ENCODE measurements at places on chromosomes 4 and X.

GRCh38 chr4:9765091-9765490 lies 16.3 kb upstream of the DRD5 start:
- peak; percentile 32 for DNase-seq

DNA sequence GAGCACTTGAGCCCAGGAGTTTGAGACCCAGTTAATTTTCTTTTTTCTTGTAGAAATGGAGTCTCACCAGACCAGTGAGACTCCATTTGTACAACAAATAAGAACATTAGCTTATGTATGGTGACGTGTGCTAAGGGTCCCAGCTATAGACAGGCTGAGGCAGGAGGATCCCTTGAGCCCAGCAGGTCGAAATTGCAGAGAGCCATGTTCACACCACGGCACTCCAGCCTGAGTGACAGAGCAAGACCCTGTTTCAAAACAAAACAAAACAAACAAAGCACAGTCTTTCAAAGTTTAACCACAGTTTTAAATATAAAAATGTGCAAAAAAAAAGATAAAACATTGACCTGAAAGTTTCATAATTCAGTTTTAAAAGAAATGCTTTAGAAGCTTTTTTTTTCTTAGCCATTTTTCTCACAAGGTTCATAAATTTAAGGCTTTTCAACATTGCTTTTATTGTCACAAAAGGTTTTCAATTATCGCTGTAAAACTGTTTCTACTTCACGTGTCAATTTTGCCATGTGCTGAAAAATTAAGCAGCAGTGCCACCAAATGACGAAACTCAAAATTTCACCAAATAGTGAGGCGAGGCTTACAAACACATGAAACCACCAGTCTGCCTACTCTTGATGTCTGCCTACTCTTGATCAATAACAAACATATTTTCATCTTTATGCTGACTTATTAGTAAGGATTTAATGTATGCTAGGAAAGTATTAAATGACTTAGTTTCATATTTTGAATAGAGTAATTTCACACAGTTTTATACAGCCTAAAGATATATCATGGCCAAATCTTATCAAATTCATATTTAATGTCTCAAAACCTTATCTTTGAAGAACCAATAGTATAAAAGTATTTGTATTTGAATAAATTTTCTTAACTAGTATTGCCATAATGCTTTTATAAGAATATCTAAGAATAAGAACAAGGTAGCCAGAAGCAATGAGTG lies 126.3 kb downstream of the NEK1 start:
- DNase-seq = peak; percentile 47

DNA sequence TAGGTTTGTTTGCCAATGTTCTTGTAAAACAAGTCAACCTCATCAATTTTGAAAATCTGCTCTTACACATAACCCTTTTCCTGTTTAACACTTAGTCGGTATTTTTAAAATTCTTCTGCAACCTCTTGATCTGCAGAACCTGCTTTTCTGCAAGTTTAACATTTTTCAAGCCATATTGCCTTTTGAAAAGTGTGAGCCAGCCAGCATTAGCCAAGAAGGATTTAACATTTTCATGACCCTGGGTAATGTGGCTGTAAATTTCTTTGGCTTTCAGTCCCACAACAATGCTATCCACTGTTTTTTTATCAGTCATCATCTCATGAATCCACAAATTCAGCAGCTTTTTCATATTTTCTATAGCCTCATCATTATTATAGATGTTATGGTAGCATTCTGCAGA lies 956.5 kb downstream of the FAT4 start:
- no peak for DNase-seq

DNA sequence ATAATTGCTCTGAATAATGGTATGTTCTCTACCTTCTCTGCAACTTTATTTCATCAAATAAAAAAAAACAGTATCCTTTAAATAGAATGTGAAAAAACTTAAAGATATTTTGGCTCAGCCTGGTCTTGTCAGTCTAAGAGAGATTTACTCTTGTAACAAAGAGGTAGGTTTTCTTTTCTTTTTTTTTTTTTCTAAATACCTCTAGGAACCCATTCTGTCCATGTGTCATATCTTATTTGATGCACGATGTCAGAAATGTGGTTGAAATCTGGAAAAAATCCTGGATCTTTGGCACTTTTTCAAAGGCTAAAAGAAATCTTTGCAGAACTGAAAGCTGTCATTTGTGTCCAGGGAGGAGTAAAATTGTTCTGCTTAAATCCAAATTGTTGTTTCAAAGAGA lies 17.3 kb upstream of the FGF5 start:
- no peak for DNase-seq

- DNase-seq = no peak
Measured at GRCh38 chr4:15765910-15766697, 12.0 kb upstream of the CD38 start.

DNA sequence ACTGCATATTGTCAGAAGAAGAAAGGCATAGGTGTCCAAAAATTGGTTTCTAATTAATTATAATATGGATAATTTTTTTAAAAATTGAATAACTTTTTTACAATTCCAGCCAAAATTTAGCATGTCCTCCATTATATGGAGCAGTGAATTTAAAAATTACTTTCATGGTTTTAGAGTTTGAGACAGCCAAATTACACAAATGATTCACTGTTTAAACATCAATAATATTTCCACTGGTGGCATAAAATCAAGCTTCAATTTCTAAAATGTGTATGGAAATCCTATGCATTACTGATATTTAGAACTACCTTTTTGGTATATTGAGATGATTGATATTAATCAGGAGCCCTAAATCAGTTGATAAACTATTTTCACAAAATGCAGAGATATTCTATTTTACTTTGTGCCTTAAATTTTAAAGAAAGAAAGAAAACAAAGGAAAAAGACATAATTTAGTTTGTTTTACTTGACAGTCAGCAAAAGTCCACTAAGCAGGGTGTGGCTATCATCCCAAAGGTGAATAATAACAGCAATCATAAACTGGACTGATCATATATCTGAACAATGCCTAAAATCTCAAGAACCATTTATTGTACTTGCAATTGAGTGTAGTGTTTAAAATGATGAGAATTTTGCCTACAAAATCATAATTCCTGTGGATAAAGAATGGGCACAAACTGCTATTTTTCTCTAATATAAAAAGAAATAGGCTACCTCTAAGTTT lies 34.2 kb downstream of the KLHL34 start:
- DNase-seq = no peak

GRCh38 chr4:47488706-47489105 lies 3.6 kb downstream of the ATP10D start:
- no peak for DNase-seq

GRCh38 chrX:55028040-55028439 lies 2.7 kb downstream of the ALAS2 start:
- DNase-seq = no peak

- DNase-seq = no peak
Measured at GRCh38 chr4:163392328-163392727, 48.6 kb downstream of the NPY5R start.

GRCh38 chr4:112594993-112595392 lies 41.7 kb downstream of the ZGRF1 start:
- DNase-seq = no peak

DNA sequence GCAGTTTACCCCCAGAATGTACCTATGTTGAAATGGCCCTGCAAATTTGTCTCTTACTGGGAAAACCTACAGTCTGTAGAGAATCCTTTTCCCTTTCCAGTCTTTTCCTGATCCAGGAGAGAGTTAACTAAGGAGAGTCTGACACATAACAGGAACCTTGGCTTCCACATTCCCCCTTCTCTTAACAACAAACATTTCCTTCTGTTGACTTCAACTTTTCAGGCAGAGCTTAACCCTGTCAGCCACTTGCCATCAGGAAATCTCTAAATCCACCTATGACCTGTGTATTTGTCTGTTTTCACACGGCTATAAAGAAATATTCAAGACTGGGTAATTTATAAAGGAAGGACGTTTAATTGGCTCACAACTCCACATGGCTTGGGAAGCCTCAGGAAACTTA lies 45.6 kb upstream of the GPR78 start:
- no peak for DNase-seq

- DNase-seq = no peak
Measured at GRCh38 chr4:128684016-128684415, 125.5 kb upstream of the JADE1 start.

DNA sequence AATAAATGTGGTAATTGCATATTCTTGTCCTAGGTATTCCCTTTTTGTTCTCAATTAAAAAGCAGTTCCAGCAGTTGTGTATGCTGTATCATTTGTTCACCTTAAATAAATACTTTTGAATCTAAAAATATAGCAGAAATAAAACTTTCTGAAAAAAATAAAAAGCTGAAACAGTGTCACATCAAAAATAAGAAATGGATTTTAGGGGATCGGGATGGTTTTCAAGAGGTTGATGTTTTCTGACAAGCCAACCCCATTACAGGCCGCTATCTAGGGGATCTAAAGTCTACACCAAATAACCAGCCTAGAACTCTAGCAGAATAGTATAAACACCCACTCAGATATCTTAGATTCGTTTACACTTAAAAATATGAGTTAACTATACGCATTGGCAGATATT lies 95.4 kb upstream of the MAML3 start:
- no peak for DNase-seq

- DNase-seq = no peak
Measured at GRCh38 chr4:98352940-98353339, 91.8 kb downstream of the RAP1GDS1 start.

- peak; percentile 94 for DNase-seq
Measured at GRCh38 chr4:1712216-1713002, at the start of gene SLBP. Gene SLBP (minus strand): TSS chr4:1712319. CDS start chr4:1712188, 131 bp downstream.

DNA sequence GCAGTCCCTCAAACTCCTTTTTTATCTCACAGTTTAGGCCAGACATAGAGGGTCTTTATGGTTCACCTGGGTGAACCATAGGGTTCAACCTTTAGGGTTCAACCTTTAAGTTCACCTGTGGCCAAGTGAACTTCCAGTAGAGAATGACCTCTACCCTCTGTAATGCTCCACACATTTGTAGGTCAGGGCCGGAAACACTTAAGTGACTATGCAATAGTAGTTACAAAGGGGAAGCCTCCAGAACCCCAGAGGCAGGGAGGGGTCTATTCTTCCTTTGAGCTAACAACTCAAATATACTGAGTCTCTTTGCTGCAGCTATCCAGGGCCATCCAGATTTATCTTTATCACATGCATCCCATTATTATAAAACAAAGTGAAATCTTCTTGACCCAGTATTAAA lies 100.0 kb downstream of the LARP1B start:
- no peak for DNase-seq

DNA sequence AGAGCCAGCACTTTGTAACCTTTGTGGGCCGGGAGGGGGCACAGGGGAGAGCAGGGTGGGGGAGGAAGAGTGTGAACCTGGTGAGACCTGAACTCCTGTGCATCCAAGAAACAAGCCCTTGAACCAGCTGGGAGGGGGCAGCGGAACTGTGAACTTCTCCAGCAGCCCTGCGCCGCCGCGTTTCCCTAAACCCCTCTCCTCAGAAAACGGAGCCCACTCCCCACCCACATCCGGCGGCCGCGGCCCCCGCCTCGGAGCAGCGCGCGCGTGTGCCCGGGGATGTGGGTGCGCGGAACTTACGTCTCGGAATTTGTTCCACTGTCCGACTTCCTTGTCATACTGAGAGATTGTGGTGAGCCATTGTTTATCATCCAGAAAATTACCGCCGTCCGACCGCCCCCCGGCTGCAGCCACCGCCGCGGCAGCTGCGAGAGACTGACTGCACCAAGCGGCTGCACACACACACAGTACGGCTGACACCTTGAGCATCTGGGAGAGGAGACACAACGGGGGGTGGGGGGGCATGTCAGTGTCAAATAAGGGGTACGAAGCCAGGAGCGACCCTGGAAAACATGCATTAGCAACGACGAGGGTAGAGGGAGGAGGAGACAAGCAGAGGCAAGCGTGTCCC lies 494 bp downstream of the SPOCK3 start:
- DNase-seq = peak; percentile 71

DNA sequence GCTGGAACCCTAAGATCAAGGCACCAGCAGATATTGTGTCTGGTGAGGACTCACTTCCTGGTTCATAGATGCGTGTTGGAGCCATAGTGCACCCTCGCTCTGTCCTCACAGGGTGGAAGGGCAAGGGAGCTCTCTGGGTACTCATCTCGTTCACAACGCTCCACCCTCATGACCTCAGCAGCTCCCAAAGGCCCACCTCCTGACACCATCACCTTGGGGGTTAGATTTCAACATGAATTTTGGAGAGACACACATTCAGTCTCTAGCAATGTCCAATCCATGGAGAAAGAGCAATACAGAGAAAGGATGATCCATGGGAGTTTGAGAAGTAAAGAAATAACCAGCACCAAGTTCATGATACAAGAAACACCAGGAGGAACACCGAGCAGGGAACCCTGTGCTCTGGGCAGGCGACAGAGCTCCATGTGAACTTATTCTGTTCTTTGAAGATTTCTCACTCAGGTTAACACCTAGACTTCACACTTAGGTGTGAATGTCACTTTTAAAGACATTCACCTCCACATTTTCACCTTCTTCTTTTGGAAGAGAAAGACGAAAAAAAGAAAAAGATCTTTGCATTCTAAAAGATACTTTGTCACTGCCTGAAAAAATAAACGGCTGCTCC lies 171.8 kb upstream of the FAM9B start:
- DNase-seq = no peak

GRCh38 chr4:55794053-55794452 lies 25.5 kb upstream of the EXOC1L start:
- DNase-seq = no peak

GRCh38 chr4:53507671-53508286 lies 83.5 kb downstream of the LNX1 start:
- no peak for DNase-seq

GRCh38 chrX:41144873-41145272 lies 59.6 kb downstream of the USP9X start:
- no peak for DNase-seq

- no peak for DNase-seq
Measured at GRCh38 chr4:25567253-25567652, 88.4 kb upstream of the SLC34A2 start.

- DNase-seq = no peak
Measured at GRCh38 chrX:105471597-105471996, 251.1 kb upstream of the TEX13A start.

GRCh38 chr4:186845137-186845842 lies 121.6 kb upstream of the FAT1 start:
- DNase-seq = no peak

- DNase-seq = peak; percentile 42
Measured at GRCh38 chrX:120452131-120452530, 17.0 kb downstream of the LAMP2 start.

GRCh38 chr4:86221002-86221401 lies 138.9 kb downstream of the MAPK10 start:
- DNase-seq = no peak

DNA sequence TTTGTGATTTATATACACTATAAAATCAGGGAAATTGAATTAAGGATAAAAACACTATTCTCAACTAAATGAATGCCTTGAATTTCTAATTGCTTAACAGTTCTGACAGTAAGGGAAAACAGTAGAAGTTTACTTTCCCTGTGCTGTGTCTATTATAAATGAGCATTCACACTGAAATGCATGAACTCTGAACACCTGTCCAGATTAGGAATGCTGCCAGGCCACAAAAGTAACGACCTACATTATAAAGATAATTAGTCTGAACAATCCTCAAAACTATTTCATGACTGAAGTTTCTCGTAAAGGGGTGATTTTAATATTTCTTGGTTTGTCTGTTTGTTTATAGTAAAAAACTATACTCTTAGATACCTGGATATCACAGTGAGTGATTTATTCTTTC lies 2.0 kb downstream of the NDST3 start:
- DNase-seq = no peak

GRCh38 chr4:94668724-94669123 lies 89.0 kb upstream of the BMPR1B start:
- no peak for DNase-seq
